ENCODE measurements at places on chromosomes 6 and 20.

- DNase-seq, result peak; percentile 88
Observed at GRCh38 chr6:160030103-160030502, 61.2 kb downstream of the IGF2R start.

DNA sequence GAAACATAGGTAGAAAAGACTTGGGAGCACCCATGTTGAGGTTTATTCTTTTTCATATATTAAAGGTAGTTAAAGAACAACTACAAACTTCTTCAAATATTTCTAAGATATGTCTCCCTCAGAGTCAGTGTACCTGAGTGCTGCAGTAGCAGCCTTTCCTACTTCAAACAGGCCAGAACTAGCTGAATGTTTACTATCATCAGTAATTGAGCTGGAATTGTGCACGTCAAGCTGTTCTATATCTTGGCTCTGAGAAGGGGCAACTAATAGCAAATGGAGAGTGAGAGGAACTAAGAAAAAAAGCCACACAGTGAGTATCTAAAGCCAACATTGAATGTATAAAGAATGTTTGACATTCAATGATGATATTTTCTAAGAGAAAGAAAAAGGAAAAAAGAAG lies 21.7 kb downstream of the MTCL3 start:
- DNase-seq, result no peak

GRCh38 chr20:38935285-38935684 lies 9.1 kb downstream of the FAM83D start:
- DNase-seq, result no peak

- no peak for DNase-seq
Observed at GRCh38 chr20:51134405-51134804, 111.5 kb upstream of the KCNG1 start.

- DNase-seq, result no peak
Observed at GRCh38 chr6:52020945-52021570, 66.4 kb downstream of the PKHD1 start.

GRCh38 chr6:110710115-110710514 lies 105.2 kb downstream of the CDK19 start:
- DNase-seq, result no peak

DNA sequence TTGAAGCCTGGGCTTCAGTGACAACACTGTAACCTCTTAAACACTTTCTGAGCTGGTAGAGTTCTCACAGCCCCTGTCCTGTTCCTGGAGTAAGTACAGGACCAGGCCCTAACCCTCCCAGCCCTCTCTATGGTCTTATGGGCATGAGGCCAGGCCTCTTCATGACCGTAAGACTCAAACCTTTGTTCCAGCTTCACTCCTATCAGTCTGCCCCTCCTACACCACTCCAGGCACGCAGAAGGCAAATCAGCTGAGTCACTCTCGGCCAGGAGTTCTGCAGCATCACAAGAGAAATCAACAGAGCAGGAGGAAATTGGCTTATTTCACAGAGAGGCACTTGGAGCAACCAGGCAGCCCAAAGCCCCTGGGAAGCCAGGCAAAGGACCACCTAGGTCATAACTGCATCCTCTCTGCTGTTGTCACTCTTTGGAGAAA lies 25.3 kb upstream of the CHD6 start:
- DNase-seq, result peak; percentile 52

GRCh38 chr20:57200882-57201695 lies 65.4 kb downstream of the BMP7 start:
- DNase-seq, result no peak

DNA sequence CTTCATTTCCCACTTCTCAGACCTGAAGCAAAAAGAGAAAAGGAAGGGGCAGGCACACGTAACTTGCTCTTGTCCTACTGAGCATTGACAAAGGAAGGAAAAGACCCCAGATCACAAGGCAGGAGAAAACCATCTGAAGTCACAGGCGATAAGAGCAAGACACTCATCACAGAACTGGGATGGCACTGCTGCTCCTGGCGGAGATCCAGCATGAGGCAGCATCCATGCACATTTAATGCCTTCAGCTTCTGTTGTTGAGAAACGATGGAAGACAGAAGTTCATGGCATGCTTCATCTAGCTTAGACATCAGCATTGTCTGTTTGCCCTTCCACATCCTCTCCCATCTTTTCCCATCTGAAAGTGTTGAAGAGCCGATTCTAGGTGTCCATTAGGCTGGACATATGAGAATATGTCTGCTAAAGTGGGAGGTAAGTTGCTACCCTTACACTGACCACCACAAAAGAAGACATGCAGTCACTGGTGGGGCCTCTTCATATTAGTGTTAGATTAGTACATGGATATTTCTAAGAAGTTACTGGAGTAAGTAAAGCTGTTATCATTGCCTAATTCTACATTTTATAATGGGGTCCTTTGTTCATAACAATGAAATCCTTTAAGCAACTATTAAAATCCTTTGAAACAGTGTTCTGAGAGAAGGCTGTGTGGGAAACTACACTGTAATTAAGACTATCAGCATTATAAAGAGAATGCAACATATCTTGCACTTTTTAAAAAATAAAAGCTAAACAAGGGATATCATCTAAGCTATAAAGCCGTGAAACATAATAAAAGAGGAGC lies 618.5 kb downstream of the C6orf118 start:
- DNase-seq, result no peak

DNA sequence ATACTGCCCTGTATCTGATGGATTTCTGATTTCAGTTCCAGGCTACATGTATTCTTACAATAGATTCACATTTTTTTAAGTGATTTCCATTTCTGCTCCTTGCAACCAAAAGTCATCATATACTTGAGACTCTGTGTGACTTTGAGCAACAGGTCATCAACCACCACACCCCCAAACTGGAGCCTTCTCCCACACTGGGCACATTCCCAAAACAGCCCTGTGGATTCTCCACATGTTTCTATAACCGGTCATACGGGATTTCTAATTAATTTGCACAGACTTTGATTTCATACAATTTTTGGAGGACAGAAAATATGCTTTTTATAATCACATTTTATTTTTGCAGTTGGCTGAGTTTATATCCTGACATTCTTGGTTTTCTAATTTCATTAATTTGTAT lies 317.2 kb upstream of the ID4 start:
- no peak for DNase-seq

GRCh38 chr6:18323935-18324705 lies 59.8 kb upstream of the DEK start:
- DNase-seq, result no peak

GRCh38 chr20:53146201-53146891 lies 174.2 kb downstream of the TSHZ2 start:
- DNase-seq, result no peak

DNA sequence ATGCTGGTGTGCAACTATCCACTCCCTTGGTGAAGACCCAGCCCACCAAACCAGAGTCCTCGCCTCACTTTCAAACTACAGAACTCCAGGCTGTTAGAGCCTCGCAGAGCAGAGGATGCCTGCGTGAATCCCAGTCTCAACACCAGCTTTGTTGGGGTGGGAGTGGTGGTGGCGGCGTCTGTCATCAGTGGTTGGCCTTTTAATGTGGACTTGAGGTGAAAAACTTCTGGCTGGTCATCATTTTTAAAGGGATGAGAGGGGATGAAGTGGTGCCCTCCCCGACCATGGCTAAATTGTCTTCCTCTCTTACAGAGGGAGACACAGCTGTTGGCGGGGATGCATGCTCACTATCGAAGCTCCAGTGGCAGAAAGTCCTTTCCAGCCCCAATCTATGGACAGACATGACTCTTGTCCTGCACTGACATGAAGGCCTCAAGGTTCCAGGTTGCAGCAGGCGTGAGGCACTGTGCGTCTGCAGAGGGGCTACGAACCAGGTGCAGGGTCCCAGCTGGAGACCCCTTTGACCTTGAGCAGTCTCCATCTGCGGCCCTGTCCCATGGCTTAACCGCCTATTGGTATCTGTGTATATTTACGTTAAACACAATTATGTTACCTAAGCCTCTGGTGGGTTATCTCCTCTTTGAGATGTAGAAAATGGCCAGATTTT lies 54.9 kb downstream of the EZR start:
- no peak for DNase-seq

GRCh38 chr6:146590492-146590891 lies 8.3 kb upstream of the ADGB start:
- no peak for DNase-seq

- no peak for DNase-seq
Observed at GRCh38 chr6:116545651-116546050, at the start of gene TRAPPC3L. TSS of gene TRAPPC3L (minus strand) at chr6:116545684. CDS start at chr6:116545514, 170 bp downstream.

DNA sequence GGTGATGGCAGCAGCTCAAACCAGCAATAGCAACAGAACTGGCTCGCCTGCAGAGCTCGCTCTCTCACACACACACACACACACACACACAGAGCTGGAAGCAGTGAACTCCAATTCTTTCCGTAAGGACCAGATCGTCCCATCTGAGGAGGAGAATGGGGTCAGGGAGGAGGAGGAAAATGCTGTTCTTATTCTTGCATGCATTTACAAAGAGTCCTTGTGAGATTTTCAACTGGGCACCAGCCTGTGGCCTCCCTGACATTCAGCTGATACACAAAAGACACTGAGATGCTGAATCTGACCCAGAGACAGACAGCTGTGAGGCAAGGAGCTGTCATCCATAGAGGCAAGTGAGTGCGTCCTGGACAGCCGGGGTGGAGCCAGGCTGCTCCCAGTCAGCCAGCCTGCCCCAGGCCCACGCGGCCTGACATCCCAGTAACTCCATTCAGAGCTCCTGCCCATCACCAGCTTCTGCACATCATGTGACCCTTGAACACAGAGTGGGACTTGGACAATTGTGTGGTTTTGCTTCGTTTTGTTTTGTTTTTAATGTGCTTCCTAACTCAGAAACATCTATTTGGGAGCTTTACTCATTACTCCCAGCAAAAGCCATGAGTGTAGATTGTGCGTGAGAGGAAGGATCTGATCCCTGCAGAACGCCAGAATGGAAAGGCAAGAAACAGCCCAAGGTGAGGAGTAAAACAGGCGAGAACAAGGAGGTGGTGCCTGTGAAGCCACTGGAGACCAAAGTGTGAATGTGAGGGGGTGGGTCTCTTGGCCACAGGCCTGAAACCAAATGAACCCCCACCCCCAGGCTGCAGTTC lies 2.1 kb downstream of the SERPINB9 start:
- peak; percentile 43 for DNase-seq

DNA sequence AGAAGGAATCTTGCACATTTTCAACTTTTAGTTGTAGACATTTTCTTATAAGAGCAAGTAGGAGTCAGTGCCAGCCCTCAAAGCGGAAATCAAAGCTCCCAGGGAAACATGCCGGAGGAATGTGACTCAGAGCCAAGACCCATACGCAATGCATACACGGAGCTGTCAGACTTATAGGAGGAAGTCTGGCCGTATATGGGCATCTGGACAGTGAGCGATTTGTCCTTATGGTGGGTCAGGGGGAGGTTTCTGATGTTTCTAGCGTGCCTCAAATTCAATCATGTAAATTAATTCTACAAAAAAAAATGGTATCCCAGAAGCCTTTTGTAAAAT lies 3.6 kb upstream of the CCN2 start:
- DNase-seq, result peak; percentile 43

DNA sequence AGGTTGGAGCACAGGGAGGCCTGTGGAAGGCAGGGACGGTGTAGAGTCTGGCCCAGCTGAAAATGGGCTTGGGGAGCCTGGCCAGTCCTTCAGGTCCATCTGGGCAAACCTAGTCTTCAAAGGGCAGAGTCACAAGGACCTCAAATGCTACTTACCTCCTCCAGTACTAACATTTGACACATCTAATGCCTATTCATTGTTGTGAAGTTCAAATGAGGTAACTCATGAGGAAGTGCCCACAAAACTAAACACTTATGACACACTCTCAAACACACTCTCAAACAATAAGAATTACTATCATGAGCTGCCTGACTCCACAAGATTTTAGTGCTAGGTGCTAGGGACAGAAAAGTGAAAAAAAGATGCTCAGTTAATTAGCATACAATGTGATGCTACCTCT lies 27.1 kb downstream of the DAAM2 start:
- DNase-seq, result no peak

DNA sequence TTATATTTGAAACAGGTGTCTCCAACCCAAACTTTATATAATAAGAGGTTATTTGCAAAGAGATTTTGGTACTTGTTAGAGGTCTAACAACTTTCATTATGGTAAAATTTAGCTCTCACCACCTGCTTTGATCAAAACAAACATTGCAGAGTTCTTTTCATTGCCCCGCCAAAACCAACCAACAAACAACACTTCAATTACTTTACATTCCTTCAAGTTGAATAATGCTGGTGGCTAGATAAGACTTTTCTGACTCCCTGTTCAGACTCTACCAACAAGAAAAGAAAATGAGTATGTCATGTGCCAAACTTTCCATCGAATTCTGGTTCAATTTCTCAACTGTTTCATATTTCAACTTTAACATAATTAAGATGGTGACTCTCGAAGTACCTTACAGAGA lies 311.1 kb downstream of the ADGRG6 start:
- no peak for DNase-seq

- no peak for DNase-seq
Observed at GRCh38 chr6:20800229-20800628, 266.0 kb downstream of the CDKAL1 start.

DNA sequence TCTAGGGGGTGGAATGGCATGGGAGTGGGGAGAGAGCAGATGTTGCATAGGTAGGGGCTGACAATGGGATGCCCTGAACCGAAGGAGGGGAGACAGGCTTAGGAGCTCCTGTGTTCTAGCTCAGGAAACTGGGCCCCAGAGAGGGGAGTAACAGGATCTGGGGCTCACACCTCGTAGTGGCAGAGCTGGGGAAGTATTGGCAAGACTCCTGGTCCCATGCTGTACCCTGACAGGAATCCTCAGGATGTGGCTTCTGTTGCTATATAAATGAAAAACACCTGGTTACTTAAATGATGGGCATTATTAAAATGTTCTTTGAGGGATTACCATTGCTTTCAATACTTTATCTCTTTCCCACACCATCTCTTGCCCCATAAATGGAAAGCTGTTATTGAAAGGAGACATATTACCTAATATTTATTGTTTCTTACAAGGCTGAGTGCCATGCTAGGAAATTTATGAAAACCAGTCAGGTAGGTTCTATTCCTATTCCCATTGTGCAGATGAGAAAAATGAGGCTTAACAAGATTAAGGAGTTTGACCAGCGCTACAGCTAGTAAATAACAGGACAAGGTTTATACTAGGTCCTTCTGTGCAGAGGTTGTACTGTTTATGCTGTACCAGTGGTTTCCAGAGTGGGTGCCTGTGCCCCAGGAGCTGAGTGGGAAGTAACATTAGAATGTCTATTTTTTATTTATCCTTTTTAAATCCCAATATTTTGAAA lies 35.3 kb upstream of the TCP11 start:
- no peak for DNase-seq

- DNase-seq, result no peak
Observed at GRCh38 chr20:2130683-2131082, 29.1 kb downstream of the STK35 start.

GRCh38 chr6:3454273-3455010 lies 2.4 kb downstream of the SLC22A23 start:
- no peak for DNase-seq

- no peak for DNase-seq
Observed at GRCh38 chr6:157670466-157671186, 152.4 kb upstream of the SNX9 start.

- no peak for DNase-seq
Observed at GRCh38 chr6:131387562-131388447, 185.2 kb upstream of the ARG1 start.

- DNase-seq, result no peak
Observed at GRCh38 chr6:91281901-91282300, 695.0 kb upstream of the MAP3K7 start.

GRCh38 chr20:33917831-33918525 lies 75.7 kb upstream of the RALY start:
- DNase-seq, result no peak

GRCh38 chr6:134593887-134594286 lies 276.0 kb upstream of the SGK1 start:
- DNase-seq, result no peak
